ENCODE measurements at places on chromosomes 13 and 19.

- DNase-seq = no peak
These were observed 1.6 kb upstream of the LRRC25 start for GRCh38 chr19:18399008-18399407.

DNA sequence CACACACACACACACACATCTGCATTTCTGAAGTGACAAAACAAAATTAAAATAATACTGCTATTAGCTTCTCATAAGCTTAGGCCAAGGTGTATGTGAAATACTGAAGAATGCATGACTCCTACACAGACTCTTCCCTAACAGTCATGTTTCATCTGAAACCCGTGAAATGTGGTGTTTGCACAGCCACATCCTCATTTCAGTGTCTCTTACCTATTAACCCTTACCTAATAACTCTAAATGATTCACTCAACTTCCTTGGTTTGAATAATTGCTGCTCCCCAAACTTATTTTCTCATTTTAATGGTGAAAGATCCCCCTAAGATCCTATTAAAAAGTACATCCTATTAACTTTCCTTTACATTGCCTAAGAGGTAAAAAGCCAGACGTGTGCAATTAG is 117.6 kb downstream of the MIPEP start:
- no peak for DNase-seq

GRCh38 chr13:44425041-44425814 is 51.6 kb downstream of the SERP2 start:
- DNase-seq = no peak

GRCh38 chr13:28541966-28542365 is 47.0 kb upstream of the FLT1 start:
- no peak for DNase-seq
